ENCODE measurements at places on chromosomes 1 and 21. TPM values are rescaled to one million over a fixed set of nuclear protein-coding genes. Genes with fewer than 3 reads are reported as not detected.

SPRR3 gene
- not detected for total RNA-seq

C1orf185 gene
- total RNA-seq: not detected

WNT3A gene
- total RNA-seq: not detected

FCER1A gene
- 0.15 TPM for total RNA-seq

SOD1 gene
- total RNA-seq: 222 TPM

FCRL5 gene
- total RNA-seq: not detected

C1orf56 gene
- total RNA-seq: 6.1 TPM

SYT11 gene
- 0.14 TPM for total RNA-seq

ANKRD45 gene
- total RNA-seq: not detected

All from NCI-H460 (cell line).